Inflammatory macrophage treated with lipopolysaccharide for 4 hours (primary cell): ENCODE measurements at places on chromosomes 7 and 10.

GRCh38 chr10:91705948-91706670, 73.2 kb upstream of the PPP1R3C start:
- DNase-seq = no peak

GRCh38 chr10:132306864-132307751, 642 bp downstream of the STK32C start:
- no peak for DNase-seq

DNA sequence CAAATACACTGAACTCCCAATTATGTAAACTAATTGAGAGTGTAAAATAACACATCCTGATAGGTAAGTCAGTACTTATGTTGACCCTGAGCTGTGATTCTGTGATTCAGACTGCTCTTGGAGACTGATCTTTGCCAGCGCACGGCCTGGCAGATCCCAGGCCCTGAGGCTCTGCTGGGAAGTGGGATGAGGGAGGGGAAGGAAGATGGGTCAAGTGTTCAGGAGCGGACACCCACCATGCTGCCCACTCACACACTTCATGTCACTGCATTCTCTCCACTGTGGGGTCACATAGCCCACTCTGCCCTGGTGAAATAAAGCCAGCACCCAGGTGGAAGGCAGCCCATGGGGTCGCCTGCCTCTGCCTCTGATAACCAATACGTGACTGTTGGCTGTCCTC, 226.2 kb downstream of the TNS3 start:
- DNase-seq = no peak

GRCh38 chr7:154746571-154747360, 256.2 kb downstream of the PAXIP1 start:
- DNase-seq = no peak

DNA sequence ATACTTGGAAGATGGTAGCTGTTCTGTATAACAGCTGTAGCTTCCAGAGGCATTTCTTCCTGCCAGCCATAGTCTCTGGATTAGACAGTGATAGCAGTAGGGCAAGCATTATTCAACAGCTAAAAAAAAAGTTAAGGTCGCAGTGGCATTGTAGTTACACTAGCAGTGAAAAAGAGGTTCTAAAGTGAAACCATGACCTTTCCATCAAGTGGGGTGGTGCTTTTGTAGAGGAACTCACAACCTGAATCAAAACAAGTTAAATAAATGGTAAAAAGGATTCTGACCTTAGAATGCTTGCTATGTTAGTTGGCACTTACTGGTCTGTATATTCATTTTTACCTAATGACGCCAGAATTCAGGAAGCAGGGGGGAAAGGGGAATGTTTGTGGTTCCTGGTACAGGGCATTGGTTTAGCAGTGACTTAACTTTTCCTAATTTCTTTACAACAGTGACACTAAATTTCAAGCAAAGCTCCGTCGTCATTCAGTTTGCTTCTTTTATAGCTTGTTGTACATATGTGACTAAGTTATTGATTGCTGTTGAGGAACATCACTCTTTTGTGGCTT, 55.0 kb downstream of the GBF1 start:
- no peak for DNase-seq

DNA sequence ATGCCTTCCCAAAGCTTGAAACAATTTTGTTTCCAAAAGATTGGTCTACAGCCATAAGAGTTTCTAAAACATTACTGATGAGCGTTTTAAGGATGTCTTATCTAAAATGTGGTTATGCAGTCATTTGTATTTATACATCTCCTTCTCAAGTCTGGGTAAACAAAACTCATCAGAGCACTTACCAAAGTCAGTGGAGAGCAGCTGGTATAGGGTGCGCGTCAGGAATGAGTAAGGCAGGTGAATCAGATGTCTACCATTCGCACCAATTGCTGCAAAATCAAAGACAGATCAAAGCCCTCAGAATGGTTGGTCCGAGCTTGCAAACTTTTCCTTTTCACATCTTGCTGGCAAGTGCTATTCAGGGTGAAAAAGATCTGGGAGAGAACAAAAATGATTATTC, 65.6 kb upstream of the FAM171A1 start:
- no peak for DNase-seq

GRCh38 chr7:116777651-116778281, 84.6 kb upstream of the CAPZA2 start:
- no peak for DNase-seq

GRCh38 chr10:70622981-70623844, 20.7 kb upstream of the PRF1 start:
- no peak for DNase-seq

DNA sequence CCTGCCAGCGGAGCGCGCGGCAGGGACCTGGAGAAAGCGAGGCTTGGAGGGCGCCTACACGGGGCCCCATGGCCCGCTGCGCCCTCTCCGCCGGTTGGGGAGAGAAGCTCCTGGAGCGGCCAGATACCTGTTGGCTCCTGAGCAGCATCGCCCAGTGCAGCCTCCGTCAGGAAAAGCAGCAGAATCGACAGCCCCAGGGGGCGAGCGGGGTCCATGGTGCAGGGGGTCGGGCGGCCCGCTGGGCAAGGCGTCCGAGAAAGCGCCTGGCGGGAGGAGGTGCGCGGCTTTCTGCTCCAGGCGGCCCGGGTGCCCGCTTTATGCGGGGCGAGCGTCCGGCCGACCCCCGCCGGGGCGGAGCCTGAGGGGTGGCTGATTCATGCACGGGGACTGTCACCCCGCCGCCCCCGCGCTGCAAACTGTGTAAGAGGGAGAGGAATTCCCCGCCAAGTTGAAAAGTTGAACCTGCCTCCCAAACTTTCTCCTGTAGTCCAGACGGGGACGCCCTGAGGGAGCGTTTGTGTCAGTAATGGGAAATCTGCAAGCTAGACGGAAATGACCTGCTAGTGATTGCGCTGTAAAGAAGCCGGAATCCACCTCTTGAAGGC, at the start of gene TFPI2:
Gene TFPI2 (minus strand): TSS at position 290 of the 605 bp plus-strand sequence. CDS start 75 bp downstream, at position 215.
- no peak for DNase-seq

- DNase-seq = no peak
These were observed 5.9 kb upstream of the SGMS1 start for GRCh38 chr10:50629495-50630122.

GRCh38 chr7:68904630-68905029, 693.6 kb upstream of the AUTS2 start:
- no peak for DNase-seq

DNA sequence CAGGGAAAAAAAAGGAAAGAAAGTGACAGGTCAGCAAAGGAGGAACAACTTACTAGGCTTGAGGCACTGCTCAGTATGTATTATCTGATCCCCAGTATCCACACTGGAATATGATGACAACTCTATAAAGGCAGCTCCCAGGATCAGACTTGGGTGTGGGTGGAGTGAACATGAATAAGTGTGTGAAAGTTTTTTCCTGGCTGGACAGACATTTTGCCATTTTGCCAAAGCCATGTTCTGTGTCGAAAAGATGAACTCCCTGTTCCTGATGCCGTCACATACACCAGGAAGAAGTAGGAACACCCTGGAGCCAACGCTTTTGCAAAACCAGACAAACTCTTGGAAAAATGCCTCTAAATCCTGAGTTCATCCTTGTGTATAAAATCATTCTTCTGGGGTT, 143.2 kb upstream of the MEOX2 start:
- no peak for DNase-seq

DNA sequence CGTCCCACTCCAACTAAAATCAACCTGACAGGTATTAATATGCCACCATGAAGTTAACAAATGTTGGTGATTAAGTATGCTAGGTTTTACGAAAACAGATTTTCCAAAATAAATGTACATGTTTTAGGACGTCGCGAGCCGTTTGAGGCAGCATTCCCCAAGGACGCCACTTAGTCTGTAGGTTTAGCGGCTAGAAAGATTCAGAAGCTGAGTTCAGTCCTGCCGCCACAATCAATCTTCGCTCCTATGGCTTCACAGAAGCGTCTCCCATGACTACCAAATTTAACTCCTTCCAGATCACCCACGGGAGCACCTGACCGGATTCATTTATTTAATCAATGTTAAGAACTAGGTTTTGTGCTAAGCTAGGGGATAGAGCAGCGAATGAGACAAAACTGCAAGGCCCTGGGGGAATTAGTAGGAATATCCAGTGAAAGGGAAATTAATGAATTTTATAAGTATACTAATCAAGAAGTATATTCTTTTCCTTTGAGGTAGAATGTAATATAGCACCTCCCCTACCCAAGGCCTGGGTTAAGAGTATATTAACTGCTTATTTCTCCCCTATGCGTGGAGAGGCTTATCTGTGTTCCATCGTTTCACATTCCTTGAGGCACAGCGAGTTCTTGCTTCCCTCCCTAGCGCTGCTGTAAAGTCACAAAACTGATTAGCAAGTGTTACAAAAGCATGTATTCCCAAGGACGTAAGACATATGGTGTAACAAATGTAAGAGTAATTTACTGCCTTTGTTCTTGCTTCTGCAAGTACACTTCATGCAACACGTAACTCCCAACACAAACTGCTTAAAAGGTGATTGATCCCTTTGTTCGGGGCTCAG, 994 bp upstream of the CYP51A1 start:
- DNase-seq = peak; percentile 11

GRCh38 chr10:5890452-5890915, 441 bp downstream of the FBH1 start:
- peak; percentile 49 for DNase-seq

- peak; percentile 7 for DNase-seq
These were observed 220.6 kb downstream of the CCDC3 start for GRCh38 chr10:12780634-12781601.

DNA sequence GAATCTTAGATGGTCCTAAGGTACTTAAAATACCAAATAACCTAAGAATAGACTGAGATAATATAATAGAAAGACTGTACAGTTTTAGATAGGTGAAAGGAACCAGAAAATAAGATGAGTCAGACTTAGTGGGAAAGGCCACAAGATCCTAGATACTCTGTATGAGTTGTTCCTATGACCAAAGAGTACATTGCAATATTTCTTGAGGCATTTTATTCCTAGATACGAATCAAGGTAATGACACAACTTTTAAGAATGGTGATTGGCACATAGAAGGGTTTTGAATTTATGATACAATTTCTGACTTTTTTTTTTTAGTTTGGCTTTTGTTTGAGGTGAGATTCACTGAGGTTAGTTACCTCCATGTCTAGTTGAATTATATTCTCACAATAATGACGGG, 30.2 kb downstream of the MGAM start:
- DNase-seq = peak; percentile 14

DNA sequence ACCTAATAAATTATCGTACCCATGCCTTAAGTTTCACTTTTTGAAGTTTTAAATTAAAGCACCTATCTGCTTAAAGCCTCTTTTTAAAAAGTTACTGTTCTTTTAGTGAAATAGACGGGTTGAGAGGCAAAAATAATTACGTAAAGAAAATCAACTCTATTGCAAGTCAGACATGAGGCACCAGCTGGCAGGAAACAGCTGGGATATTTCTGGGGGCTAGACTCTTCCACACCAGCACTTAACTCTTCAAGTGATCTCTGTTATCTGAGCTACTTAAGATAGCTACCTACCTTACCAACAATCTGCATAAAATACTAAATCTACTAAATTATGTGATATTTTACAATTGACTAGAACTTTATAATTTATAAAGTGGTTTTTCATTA, 35.8 kb downstream of the GBF1 start:
- no peak for DNase-seq

GRCh38 chr7:36957620-36958019, 233.3 kb upstream of the AOAH start:
- DNase-seq = no peak
